ENCODE measurements at places on chromosomes 2 and 18. TPM values are rescaled to one million over a fixed set of nuclear protein-coding genes. Genes with fewer than 3 reads are reported as not detected.

Gene NLRC4
- total RNA-seq, result 2.3 TPM

Gene STPG4
- not detected for total RNA-seq

Gene STRADB
- total RNA-seq, result 58.0 TPM

Gene VIT
- total RNA-seq, result 7.4 TPM

Gene BBS5
- 10.6 TPM for total RNA-seq

Data from skin of body (tissue), 3 donors.